ENCODE measurements at places on chromosomes 16 and 17.

- DNase-seq = no peak
Measured at GRCh38 chr17:9006175-9006767, 15.0 kb upstream of the NTN1 start.

DNA sequence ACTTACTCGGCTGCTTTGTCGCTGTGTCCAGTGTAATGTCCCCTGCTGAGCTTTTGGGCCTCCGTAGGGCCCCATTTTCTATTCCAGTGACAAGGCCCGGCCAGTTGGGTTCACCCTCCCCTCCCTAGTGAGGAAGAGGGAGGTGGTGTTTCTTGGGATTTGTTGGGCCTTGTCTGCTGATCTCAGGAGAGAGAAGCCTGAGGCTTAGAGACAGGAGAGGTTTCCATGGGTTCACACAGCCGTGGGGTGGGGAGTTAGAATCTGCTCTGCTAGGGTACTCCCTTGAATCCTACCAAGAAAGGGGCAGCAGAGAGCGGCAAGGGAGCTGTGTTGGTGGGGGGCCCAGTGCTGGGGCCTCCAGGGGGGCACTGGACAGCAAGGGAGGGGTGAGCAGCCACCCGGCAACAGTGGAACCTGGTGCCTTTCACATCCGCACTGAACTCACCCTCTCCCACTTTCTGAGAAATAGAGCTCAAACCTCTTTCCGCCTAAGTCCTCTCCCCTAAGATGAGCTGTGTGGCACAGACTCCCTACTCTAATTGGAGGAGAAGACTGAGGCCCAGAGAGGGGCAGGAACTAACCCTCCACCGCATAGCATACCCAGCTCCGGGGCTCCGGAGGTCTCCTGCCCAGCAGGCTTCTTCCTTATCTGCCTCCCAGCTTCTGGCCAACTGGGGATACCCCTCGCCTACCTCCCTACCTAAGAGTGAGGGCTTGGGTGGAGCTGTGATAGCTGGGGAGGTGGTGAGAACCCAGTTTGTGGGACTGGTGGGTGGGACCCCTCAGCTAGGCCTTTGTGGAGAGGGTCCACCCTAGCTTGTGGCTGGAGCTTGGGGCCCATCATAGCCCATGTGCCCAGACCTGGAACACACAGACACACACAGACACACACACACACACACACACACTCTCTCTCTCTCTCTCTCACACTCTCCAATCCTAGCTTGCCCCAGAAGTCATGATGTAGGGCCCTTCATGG lies 6.8 kb downstream of the TBKBP1 start:
- DNase-seq = no peak

DNA sequence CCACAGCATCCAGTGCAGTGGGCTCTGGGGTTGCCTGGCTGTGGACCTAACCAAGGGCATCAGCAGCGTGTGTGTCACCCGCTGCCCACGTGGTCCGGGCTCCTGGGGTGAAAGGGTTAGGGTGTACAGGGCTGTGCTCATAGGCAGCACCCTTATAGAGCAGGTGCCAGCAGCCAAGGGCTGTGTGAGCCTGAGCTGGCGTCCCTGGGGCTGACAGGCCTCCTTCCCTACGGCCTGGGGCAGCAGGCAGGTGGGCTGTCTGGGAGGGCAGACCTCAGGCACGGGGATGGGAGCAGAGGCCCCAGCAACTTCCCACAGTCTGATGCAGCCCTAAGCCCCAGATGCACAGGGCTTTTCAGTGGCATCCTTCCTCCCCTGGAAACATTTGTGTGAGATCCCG lies 13.9 kb downstream of the CD300A start:
- DNase-seq = no peak

DNA sequence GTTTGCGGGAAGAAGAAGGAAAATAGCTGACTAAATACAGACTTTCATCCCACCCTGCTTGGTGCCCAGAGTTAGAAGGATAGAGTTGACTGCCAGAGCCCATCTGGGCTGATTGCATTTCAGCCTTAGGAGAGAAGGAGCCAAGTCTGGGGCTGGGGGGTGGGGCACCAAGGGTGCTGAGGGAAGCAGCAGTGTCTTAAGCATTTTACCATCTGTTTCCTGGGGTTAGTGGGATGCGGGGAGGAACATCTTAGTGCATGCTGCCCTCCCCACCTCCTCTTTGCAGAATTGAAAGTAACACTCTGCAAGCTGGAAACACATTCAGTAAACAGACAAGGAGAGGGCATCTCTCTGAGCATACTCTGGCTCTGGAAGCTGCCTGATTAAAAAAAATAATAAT lies 1.5 kb upstream of the ARL5C start:
- no peak for DNase-seq

DNA sequence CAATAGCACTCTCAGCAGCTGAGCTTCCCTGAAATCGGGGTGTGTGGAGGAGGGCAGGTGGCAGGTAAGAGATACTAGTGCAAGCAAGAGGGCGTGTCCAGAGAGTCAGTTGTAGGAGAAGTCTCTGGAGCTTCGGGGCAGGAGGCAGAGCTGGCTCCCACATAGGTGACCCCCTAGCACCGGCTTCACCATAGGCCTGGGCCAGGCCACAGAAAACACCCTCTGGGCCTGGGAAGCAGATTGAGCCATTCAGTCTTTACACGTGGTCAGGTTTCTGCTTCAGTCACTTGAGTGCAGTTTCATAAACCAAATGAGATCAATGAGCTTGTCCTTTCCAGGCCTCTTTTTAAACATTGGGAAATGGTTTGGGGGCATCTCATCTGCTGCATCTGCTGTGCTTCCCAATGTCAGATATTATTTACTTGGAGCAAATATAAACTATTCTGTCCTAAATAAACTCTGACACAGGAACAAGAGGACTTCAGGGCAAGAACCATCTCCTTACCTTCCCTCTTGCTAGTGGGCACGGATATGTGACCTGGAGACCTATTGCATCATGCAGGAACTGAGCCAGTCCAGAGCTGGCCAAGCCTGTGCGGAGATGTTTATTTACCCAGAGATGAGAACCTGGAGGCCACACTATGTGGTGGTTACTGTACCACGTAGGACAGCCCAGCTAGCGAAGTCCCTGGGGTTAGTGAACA lies 16.1 kb downstream of the CCR7 start:
- no peak for DNase-seq

GRCh38 chr16:88909431-88910210 lies 43.2 kb upstream of the PABPN1L start:
- no peak for DNase-seq

DNA sequence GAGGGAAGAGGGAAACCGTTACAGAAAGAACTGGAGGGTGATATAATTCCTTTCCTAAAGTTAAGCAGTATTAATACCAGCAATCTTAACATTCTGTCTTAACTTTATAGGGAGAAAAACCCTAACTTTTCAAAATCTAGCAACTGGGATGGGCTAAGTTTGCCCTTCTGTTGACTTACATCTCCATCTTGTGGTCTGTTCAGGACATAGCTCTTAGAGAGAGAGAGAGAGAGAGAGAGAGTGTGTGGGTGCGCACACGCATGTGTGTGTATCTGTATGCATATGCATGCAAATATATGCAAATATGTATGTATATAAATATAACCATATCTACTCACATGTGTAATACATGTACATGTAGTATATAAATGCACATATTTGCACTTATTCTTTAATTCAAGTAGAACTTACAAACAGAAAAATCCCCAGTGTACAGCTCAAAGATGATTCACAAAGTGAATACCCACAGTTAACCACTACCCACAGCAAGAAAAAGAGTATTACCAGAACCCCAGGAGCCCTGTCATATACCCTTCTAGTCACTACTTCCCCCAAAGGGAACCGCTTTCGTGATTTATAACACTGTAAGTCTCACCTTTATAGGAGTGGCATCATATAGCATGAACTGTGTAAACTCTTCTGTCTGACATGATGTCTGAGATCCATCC lies 46.5 kb downstream of the STX8 start:
- peak; percentile 12 for DNase-seq

GRCh38 chr16:12501707-12502457 lies 301.8 kb downstream of the CPPED1 start:
- no peak for DNase-seq

DNA sequence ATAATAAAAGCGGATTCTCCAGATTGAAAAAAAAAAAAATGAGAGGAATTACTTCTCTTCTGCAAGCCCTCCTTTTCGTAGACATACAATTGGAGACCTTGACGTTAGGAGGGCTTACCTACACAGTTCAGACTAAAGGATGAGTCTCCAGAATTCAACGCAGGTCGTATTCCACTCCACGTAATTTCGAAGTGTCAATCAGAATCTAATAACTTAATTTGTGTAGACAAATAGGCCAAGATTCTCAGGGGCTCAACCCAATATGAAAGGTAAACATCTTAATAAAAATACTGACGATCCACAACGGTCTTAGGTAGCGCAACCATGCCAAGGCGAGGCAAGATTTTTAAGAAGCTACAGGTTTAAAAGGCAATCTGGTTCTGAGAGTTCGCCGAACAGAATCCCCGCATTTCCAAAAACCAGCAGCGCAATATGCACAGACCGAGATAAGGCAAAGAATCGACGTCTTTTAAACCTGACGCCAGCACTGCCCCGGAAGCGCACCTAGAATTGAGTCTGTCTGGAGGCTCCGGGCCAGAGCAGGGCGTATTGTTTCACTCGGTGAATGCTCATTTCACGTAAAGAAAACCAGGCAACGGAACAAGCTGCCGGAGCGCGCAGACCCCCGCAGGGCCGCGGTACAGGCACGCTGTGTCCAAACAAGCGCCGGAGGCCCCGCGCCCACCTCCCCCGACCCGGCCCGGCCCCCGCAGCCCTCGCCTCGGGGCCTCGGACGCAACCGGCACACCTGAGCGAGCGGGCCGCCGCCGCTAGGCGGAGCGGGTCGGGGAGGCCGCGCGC lies 623 bp downstream of the MBTPS1 start:
- DNase-seq = no peak

DNA sequence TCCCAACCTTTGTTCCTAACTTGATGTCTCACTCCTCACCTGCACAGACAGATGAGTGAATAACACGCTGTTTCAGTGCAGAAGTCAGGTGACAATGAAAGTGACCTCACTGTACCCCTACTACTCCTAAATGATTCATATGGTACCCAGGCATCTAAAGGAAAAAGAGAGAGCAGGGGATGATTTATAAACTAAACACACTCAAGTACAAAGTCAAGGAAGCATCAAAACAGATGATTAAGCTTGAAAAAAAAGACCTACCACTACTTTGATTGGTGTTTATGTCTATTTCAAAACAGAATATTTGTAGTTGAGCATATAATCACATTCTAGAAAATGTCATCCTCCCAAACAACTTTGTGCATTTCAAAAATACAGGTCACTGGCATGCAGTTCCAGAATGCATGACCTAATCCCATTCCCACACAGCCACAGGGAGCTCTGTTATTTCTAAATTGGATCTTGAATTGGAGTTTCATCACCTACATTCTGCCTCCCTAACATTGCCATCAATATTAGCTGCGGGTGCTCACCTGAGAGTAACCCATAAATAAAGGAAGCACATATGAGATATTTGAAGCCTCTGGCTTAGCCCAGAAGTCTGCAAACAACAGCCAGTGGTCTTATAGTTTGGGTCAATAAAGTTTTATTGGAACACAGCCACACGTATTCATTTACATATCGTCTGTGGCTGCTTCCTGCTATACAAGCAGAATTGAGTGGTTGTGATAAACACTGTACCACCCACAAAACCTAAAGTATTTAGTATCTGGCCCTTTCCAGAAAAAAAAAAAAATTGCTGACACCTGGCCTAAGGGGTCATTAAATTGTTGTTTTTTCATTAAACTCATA lies 14.0 kb downstream of the HS3ST3A1 start:
- no peak for DNase-seq

GRCh38 chr17:14886200-14886739 lies 378.9 kb downstream of the PMP22 start:
- no peak for DNase-seq

- no peak for DNase-seq
Measured at GRCh38 chr17:59174671-59175070, 19.1 kb downstream of the PRR11 start.

All from GM19239 (cell line).